ENCODE measurements at places on chromosomes 4 and X.

DNA sequence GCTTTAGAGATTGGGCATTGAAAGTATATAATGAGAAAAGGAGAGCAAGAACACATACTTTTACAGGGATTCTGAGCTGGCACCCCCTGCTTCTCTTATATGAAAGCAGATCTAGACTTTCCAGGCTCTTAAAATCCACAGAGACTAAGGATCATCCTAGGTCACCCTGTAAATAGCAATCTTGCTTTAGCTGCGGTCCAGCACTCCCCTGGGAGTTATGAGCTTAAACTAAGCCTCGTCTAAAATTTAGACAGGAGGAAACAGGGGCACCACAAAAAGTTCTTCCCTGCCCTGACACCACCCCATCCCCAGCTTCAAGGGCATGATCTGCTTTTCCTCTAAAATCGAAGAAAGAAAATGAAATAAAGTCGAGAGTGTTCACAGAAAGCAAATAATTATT, 143.3 kb upstream of the KCNIP4 start:
- no peak for DNase-seq

DNA sequence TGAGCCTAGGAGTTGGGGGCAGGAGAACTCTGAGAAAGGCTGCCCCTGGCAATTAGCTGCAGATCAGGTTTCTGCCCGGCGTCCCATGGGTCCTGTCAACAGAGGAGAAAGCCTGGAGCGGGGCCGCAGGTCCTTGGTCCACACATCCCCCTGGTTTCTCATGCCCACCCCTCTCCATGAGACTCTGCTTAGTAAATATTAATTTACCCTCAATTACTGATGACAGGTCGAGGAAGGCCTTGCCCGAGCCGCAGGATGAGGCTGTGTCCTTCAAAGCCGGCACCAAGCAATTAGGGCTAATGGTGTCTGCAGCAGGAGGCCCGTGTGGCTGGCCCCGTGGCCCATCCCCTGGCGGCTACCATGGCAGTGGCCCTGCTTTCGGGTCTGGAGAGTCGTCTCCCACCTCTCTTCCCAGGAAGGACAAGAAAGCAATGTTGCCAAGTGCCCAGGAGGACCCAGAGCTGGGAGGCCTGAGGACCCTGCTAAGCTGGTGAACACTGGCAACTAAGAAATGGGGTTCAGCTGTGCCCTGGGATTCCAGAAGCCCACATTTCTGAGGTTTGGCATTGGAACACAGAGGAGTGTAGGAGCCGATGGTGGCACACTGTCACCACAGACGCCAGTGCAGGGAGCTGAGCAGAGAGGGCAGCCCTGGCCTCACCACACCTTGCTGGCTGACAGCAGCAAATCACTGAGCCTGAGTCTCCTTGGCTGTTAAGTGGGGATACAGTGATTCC, 114.6 kb downstream of the CPZ start:
- DNase-seq, result no peak

DNA sequence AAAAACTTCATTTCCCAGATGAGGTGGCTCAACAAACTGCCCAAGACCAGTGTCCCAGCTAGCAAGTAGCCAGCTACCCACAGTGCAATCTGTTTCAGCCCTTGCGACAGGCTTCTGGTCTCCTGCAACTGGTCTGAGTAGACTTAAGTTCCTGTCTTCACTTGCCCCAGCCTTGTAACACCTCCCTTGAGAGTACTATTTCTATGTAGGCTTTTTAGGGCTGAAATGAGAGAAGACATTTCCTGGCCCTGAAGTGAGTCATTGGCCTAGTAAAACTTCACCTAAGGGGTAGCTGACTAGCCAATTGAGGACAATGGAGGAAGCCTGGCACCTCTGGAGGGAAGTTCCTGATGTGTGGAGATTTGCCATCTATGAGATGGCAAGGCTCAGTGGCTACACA, 80.1 kb upstream of the STIM2 start:
- DNase-seq, result no peak

DNA sequence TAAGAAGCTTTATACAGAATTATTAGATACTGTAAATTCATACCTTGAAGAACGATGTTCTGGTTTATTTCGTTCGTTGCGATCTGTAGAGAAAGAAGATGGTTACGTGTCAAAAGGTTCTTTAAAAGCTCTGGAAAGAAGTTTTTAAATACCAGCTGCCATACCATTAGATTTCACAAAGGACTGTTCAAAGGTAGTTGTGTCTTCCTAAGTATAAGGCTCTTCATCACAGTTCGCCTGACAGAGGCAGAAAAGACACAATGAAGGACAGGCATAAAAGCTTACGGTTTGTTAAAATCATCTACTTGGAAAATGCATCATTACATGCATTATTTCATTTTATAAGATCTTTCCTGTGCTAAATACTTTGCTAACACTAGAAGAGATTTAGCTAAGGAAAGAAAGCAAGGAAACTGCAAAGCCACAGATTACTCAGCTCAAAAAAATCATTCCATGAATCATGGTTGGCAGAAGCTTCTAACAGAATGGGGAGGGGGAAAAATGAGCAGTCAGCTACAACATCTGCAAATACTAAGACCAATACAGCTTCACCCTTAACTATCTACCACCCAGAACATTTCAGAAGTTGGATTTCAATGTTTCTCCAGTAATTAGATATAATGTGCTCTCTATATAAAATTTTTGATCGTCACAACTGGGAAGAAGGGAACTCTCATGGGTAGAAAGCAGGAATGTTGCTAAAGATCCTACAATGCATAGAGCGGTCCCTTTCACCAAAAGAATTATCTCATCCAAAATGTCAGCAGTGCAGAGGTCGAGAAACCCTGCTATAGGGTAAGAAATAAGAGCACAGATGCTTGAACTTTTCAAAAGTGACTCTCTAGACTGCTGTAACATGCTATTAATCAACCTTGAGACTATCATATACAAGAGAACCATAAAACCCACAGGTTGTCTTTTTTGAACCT, 50.7 kb upstream of the PRSS48 start:
- DNase-seq, result peak; percentile 92

GRCh38 chr4:141635736-141636081, 674 bp upstream of the IL15 start:
- DNase-seq, result no peak

GRCh38 chr4:183905593-183906488, 734 bp downstream of the STOX2 start:
- peak; percentile 89 for DNase-seq

- no peak for DNase-seq
These were observed 1.6 kb downstream of the HTRA3 start for GRCh38 chr4:8270912-8271815.

DNA sequence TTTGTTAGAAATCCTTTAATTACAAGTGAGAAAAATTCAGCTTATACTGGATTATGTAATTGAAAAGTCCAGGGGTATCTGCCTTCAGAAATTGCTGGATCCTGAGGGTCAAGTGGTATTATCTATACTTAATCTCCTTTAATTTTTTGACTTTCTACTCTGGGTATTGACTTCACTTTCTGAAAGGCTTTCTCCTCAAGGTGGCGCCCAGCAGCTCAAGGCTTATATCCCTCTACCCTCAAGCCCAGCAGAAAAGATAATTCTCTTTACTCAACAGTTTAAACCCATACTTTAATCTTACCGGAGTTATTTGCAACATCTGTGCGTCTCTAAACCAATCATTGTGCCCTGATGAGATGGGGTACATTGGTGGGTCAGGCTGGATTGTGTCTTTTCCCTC, 129.5 kb downstream of the LARP7 start:
- DNase-seq, result peak; percentile 73

DNA sequence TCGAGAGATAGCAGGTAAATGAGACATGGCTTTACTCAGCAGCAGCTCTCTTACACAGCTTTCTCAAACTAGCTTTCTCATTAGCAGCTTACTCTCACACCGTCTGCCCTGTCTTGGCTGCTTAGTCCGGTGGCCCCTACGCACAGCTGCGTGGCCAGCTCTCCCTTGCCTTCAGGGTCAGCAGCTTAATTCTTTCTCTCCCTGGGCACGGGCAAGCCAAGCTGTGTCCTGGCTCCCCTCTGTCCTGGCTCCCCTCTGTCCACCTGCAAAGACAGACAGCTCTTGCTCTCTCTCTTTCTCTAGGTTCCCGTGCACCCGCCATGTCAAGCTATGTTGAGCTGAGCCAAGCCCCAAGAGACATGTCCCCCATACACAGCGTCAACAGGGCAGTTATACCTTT, 39.4 kb downstream of the ZNF185 start:
- DNase-seq, result no peak

GRCh38 chr4:146932116-146932515, 13.5 kb downstream of the TTC29 start:
- no peak for DNase-seq

GRCh38 chrX:138908577-138908976, 197.1 kb upstream of the FGF13 start:
- DNase-seq, result no peak

DNA sequence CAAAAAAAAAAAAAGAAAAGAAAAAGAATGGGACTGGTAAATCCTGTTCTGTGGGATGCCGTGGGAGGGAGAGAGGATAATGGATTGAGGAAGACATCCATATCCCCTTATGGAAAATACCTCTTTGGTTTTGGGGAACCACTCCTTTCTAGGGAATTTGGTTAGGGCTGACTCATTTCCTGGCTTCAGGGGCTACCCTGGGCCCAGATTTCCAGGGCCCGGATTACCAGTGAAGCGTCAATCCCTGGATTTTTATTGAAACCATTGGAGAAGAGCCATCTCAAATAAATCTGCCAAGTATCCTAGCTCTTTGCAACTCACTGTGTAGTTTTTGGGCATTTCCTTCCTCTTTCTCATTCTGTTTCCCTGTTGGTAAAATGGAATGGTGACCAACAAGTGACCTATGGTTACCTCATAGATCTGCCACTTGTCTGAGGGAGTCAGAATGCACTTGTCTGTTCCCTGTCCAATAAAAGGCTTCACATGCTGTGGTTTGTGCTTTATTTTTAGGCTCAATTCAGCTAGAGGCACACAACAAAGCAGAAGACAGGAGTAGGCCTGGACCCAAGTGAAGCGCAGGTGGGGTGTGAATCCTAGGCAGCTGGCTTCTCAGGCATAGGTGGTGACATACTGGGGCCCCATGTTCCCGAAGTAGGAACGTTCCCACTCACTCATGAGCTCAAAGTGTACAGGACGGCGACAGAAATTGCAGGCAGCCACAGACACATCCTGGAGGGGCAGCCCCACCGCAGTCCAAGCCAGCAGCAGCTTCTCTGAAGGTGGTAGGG, 8.6 kb downstream of the APEX2 start:
- peak; percentile 20 for DNase-seq

DNA sequence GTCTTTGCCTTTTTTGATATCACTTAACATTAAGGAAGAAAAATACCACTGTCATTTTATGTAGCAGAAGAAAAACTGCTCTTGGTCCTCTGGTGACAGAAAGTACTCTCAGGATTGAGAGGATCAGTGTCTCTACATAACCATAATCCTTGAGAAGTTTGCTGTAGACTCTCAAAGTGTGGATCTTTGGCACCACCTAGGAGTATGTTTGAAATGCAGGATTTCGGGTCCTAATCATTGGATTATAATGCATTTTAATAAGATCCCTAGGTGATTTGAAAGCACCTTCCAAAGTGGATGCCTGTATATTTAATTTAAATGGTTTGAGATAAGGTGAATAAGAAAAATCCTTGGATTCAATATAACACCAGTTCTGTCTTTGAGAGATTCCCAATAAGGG, 23.2 kb downstream of the MOB1B start:
- DNase-seq, result no peak

- no peak for DNase-seq
These were observed 200.6 kb upstream of the KLF3 start for GRCh38 chr4:38463268-38463958.

DNA sequence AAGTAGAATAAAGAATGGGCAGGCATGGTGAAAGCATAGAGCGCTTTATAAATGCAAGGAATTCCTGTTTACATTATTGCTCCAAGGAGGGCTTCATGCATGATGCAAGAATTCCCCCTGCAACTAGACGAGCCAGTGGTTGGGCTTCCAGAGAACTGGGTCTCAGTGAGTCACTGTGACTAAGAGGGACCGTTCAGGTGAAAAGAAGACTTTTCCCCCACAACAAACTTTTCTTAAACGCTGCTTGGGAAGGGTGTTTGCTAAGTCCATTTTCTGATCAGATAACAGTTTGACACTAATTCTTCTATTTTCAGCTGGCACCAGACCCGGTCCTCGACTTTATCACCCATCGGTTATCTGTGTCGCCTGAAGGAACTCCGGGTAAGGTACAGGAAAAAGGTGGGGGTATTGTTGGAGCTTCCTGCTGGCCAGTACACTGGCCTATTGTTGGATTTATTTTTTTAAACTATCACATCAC, 40.1 kb downstream of the LDB2 start:
- peak; percentile 71 for DNase-seq

GRCh38 chr4:40672528-40673522, 43.2 kb upstream of the RBM47 start:
- DNase-seq, result no peak

DNA sequence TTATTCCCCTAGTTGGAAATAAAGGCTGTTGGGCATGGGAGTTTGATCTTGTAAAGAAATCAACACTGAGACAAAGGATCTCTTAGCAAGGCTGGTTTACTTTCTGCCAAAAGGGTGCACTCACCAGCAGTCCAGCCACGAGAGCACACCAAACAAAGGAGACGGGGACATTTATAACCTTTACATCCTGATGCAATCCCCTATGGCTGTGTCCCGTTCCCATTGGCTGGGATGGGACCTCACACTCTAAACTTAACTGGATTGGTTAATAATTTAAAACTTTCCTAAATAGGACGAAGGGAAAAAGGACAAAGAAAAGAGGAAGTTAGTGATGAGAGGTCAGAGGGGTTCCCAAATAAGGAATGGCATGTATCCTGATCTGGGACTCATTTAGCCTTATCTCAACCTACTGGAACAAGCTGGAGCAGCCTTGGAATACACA, 17.9 kb downstream of the METAP1 start:
- no peak for DNase-seq

- no peak for DNase-seq
These were observed 118.3 kb downstream of the MGST2 start for GRCh38 chr4:139783741-139784484.

DNA sequence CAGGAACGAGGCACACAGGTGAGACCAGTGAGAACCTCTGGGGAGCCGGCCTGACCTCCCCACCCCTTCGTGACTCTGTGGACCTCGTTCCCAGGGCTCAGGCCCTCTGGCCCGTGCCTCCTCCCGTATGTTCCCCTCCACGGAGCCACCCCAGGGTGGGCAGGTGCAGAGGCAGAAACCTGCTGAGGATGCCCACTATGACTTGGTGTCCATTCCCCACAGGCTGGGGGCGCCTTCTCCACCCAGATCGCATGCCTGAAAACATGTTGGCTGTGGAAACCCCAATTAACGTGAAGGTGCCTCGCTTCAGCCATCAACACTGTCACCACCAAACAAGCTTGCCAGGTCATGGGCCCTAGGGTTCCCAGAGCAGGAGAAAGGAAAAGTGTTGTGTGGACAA, 27.0 kb downstream of the BLOC1S4 start:
- no peak for DNase-seq

GRCh38 chr4:80840396-80840795, 190.1 kb upstream of the BMP3 start:
- DNase-seq, result no peak

DNA sequence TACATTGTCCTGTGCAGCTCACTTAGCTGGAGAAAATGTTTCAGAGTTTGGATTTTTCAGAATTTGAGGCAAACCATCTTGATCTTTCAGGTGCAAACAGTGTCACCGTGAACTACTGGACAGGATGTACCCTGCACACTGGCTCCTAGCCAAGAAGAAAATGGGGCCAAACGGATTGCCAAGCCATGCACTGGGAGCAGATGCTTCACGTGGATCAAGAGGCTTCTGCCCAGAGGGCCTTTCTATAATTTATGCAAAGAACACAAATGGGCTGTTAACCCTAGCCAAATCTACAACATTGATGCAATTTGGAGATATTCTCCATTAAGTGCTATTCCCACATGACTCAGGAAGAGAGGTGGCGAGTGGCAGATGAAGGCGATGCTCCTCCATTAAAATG, 46.9 kb upstream of the ATP8A1 start:
- no peak for DNase-seq
